ENCODE measurements at places on chromosomes 16 and 17. TPM values are rescaled to one million over a fixed set of nuclear protein-coding genes. Genes with fewer than 3 reads are reported as not detected.

DNA sequence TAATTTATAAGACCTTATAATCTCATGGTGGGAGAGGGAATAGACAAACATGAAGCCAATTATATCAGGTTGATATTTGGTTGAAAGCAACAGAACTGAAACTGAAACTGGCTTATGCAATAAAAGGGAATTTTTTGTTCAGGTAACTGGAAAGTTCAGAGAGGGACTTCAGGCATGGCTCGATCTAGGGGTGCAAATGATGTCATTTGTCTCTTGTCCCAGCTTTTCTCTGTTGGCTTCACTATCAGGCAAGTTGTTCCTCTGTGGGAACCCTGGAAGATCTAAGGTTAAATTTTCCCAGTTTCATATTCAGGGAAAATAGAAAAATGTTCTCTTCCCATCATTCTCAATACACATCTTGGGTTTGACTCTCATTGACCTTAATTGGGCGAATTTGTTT, 59.8 kb downstream of the OTOA start:
- DNase-seq: no peak
- H3K4me3 ChIP-seq: no peak overlapping the region
- H3K27me3 ChIP-seq: no peaks in the 10 kb centered on the region
- no peak overlapping the region for H3K27ac ChIP-seq

KCNJ16 gene
- not detected for total RNA-seq

- H3K36me3 ChIP-seq: no peaks in the 10 kb centered on the region
- no peak for DNase-seq
- H3K27ac ChIP-seq: no peak overlapping the region
- no peaks in the 10 kb centered on the region for H3K27me3 ChIP-seq
- H3K4me1 ChIP-seq: no peaks in the 10 kb centered on the region
Observed at GRCh38 chr16:19936441-19936840, 51.8 kb upstream of the GPRC5B start.

DNA sequence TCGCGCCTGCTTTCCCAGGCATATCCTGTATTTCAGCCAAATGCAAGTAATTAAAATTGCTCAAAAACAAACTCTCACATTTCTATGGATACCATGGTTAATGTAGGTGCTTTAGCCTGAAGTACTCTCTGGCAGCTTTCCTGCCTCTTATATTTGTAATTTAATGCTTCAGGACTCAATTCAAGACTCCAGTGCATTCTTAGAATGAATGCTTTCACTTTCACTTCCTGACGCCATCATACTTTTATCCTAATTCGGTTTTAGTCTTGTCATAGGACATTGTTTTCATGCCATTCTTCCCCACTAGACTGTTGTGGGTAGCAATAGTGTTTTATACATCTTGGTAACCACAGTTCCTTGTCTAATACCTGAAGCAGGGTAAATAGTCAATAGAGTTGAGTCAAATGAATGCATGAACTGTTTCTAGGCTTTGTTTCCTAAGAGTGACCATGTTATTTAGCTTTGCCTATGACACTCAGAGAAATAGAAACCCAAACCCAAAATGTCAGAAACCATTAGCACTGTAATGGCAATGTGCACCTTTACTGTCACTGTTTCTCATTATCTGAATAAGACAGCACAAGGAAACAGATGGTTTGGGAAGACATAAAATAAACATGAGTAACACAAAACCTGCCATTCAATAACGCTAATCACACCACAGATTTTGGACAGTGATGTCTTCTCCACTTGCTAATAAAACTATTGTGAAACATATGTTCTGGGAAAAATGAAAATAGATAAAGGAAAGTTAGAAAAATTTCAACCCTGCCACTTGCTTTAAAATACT, 705.5 kb downstream of the CDH11 start:
- H3K36me3 ChIP-seq: no peaks in the 10 kb centered on the region
- DNase-seq: no peak
- H3K27me3 ChIP-seq: no peaks in the 10 kb centered on the region
- H3K4me3 ChIP-seq: no peak overlapping the region
- no peaks in the 10 kb centered on the region for H3K4me1 ChIP-seq

- no peak overlapping the region for H3K4me3 ChIP-seq
- DNase-seq: no peak
- H3K27ac ChIP-seq: no peak overlapping the region
- peaks cover 6% of the 10 kb centered on the region for H3K4me1 ChIP-seq
- no peaks in the 10 kb centered on the region for H3K27me3 ChIP-seq
Observed at GRCh38 chr16:76360404-76360803, 83.2 kb downstream of the CNTNAP4 start.

- H3K27ac ChIP-seq: no peak overlapping the region
- H3K27me3 ChIP-seq: no peaks in the 10 kb centered on the region
- H3K36me3 ChIP-seq: no peaks in the 10 kb centered on the region
- DNase-seq: peak; percentile 65
- no peaks in the 10 kb centered on the region for H3K4me1 ChIP-seq
- no peak overlapping the region for H3K4me3 ChIP-seq
Observed at GRCh38 chr16:87053016-87053982, 263.9 kb downstream of the C16orf95 start.

GRCh38 chr17:7794075-7794663, 39.8 kb upstream of the KDM6B start:
- H3K36me3 ChIP-seq: no peaks in the 10 kb centered on the region
- no peak overlapping the region for H3K4me3 ChIP-seq
- DNase-seq: no peak
- no peaks in the 10 kb centered on the region for H3K27me3 ChIP-seq
- peaks cover 6% of the 10 kb centered on the region for H3K4me1 ChIP-seq

- no peak overlapping the region for H3K27ac ChIP-seq
- H3K36me3 ChIP-seq: no peaks in the 10 kb centered on the region
- no peak overlapping the region for H3K4me3 ChIP-seq
Observed at GRCh38 chr16:84048270-84048669, 5.7 kb upstream of the SLC38A8 start.

PLEKHH3 gene
- 22.8 TPM for total RNA-seq

RHBDF1 gene
- total RNA-seq: 11.0 TPM

DNA sequence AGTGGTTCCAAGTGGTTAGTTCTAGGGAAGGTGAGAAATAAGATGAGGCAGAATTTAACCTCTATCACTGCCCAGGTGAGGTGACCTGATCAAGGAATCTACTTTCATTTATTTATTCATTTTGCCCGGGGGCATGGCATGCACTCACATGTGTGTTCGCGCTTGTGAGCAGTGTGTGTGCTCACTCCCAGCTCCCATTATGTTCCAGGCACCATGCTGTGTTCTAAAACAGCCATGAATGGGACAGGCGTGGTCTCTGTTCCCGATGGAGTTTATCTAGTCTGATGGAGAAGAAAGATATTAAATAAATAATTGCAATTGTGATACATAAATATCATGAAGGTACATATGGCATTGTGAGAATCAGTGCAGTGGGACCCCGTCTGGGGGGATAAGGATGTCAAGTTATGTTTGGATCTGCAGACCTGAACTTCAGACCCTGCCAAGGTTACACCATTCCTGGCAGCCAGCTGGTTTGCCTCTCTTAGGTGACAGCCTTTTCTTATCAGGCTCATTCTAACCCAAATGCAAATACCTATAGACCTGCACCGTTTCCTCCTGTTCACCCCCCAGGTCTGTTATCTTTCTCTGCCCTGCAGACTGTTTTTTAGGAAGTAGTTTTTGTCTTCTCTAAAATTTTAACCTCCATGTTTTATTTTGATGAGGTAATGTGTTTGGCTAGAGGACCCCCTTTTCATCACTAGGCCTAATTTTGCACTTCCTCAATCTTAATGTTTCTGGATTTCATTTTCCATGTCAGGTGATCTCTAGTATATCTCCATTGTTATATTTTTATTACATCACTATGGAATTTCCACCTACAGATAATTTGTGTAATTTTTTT, 11.8 kb downstream of the CYB5B start:
- H3K27ac ChIP-seq: no peak overlapping the region
- no peak overlapping the region for H3K4me3 ChIP-seq
- H3K36me3 ChIP-seq: no peaks in the 10 kb centered on the region
- H3K27me3 ChIP-seq: no peaks in the 10 kb centered on the region
- H3K4me1 ChIP-seq: no peaks in the 10 kb centered on the region
- DNase-seq: no peak

GRCh38 chr16:26569793-26570192, 496.9 kb upstream of the C16orf82 start:
- peak; percentile 64 for DNase-seq
- no peak overlapping the region for H3K27ac ChIP-seq
- no peaks in the 10 kb centered on the region for H3K36me3 ChIP-seq

KRT16 gene
- total RNA-seq: not detected

- no peak overlapping the region for H3K4me3 ChIP-seq
- no peaks in the 10 kb centered on the region for H3K36me3 ChIP-seq
- H3K4me1 ChIP-seq: peaks cover 16% of the 10 kb centered on the region
- DNase-seq: no peak
- H3K27ac ChIP-seq: no peak overlapping the region
Observed at GRCh38 chr16:73717266-73717974, 579.2 kb upstream of the PSMD7 start.

GRCh38 chr17:43445009-43445589, 38.7 kb upstream of the DHX8 start:
- no peak for DNase-seq
- no peak overlapping the region for H3K27ac ChIP-seq
- no peaks in the 10 kb centered on the region for H3K27me3 ChIP-seq
- H3K4me1 ChIP-seq: no peaks in the 10 kb centered on the region
- H3K36me3 ChIP-seq: no peaks in the 10 kb centered on the region

ATAD5 gene
- total RNA-seq: 27.3 TPM

DNA sequence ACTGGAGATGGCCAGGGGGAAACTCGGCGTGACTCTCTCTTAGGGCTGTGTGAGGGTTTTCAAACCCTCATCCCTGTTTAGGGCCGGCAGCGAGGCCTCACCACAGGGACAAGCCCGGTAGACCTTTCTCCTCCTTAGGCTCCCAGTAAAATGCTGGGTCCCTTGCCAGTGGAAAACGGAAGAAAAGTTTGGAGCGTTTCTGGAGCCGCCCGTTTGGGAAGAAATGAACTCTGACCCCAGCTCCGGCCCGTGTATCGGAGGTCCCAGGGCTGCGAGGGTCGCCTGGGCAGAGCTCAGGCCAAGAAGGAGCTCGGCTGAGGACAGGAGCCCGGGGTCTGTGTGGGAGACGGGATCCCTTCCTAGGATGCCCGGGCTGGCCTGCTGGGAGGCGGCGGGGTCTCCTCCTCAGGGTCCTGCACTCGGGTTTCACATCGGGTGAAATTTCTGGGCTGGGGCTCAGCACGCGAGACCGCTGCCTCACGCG, 23.2 kb downstream of the ZNF213 start:
- H3K27me3 ChIP-seq: peaks cover 56% of the 10 kb centered on the region
- peak; percentile 62 for DNase-seq
- H3K4me3 ChIP-seq: peak overlapping the region; percentile 95
- H3K4me1 ChIP-seq: no peaks in the 10 kb centered on the region
- H3K27ac ChIP-seq: no peak overlapping the region

PTX4 gene
- not detected for total RNA-seq

- no peak for DNase-seq
- no peak overlapping the region for H3K4me3 ChIP-seq
- H3K36me3 ChIP-seq: no peaks in the 10 kb centered on the region
- H3K4me1 ChIP-seq: peaks cover 6% of the 10 kb centered on the region
- no peaks in the 10 kb centered on the region for H3K27me3 ChIP-seq
- no peak overlapping the region for H3K27ac ChIP-seq
Observed at GRCh38 chr17:1552932-1553331, 9.7 kb downstream of the PITPNA start.

CARD14 gene
- 0.60 TPM for total RNA-seq

GRCh38 chr16:15835136-15835878, 21.5 kb downstream of the MYH11 start:
- H3K4me3 ChIP-seq: no peak overlapping the region
- no peak for DNase-seq

- no peaks in the 10 kb centered on the region for H3K36me3 ChIP-seq
- H3K4me1 ChIP-seq: peaks cover 10% of the 10 kb centered on the region
- H3K4me3 ChIP-seq: no peak overlapping the region
Observed at GRCh38 chr17:11372692-11373091, 131.7 kb downstream of the SHISA6 start.

DNA sequence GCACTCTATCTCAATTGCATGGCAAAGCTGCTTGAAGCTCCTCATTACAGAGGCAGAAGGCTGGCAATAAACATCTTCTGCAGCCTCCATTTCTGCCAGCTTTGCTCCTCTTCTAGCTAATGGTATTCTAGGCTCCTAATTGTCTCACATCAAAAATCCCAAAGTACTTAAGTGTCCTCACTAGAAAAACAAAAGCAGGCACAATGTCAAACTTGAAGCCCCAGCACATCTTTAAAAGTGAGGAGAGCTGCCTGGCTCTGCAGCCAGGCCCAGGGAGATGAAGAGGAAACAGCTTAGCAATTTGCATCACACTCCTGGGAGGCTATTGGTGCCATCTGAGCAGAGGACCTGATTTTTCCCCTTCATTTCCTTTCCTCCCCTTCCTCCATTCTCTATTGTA, 197.1 kb downstream of the KCNJ2 start:
- no peaks in the 10 kb centered on the region for H3K27me3 ChIP-seq
- peaks cover 7% of the 10 kb centered on the region for H3K4me1 ChIP-seq
- peak overlapping the region; percentile 34 for H3K27ac ChIP-seq
- no peak overlapping the region for H3K4me3 ChIP-seq
- H3K36me3 ChIP-seq: no peaks in the 10 kb centered on the region

GRCh38 chr16:21166561-21166961, 8.1 kb downstream of the LDAF1 start:
- no peaks in the 10 kb centered on the region for H3K36me3 ChIP-seq
- peak; percentile 27 for DNase-seq
- no peak overlapping the region for H3K4me3 ChIP-seq
- H3K27ac ChIP-seq: no peak overlapping the region

GRCh38 chr17:27569257-27569722, 61.7 kb upstream of the LGALS9 start:
- DNase-seq: peak; percentile 66
- no peaks in the 10 kb centered on the region for H3K27me3 ChIP-seq
- H3K27ac ChIP-seq: no peak overlapping the region
- no peak overlapping the region for H3K4me3 ChIP-seq

PGAP3 gene
- 26.1 TPM for total RNA-seq

GRCh38 chr17:51764387-51764971, 394.0 kb downstream of the CA10 start:
- no peaks in the 10 kb centered on the region for H3K36me3 ChIP-seq
- no peak overlapping the region for H3K27ac ChIP-seq
- DNase-seq: peak; percentile 84
- H3K4me1 ChIP-seq: no peaks in the 10 kb centered on the region

DYNC1LI2 gene
- total RNA-seq: 104 TPM

OR3A3 gene
- total RNA-seq: not detected

- peaks cover 12% of the 10 kb centered on the region for H3K4me1 ChIP-seq
- H3K36me3 ChIP-seq: no peaks in the 10 kb centered on the region
- no peak overlapping the region for H3K27ac ChIP-seq
- H3K4me3 ChIP-seq: no peak overlapping the region
Observed at GRCh38 chr16:13791095-13791494, 128.9 kb upstream of the ERCC4 start.

DNA sequence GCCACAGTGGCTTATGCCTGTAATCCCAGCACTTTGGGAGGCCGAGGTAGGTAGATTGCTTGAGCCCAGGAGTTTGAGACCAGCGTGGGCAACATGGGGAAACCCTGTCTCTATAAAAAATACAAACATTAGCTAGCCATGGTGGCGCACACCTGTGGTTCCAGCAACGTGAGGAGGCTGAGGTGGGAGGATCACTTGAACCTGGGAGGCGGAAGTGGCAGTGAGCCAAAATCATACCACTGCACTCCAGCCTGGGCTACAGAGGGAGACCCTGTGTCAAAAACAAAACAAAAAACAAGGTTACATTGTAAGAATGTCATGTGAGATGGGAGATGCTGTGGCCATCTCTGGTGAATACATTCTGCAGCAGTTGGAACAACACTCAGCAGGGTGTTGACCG, 13.5 kb downstream of the DUSP14 start:
- H3K4me1 ChIP-seq: peaks cover 4% of the 10 kb centered on the region
- H3K4me3 ChIP-seq: no peak overlapping the region
- no peaks in the 10 kb centered on the region for H3K27me3 ChIP-seq
- H3K27ac ChIP-seq: no peak overlapping the region
- no peak for DNase-seq

- H3K4me3 ChIP-seq: no peak overlapping the region
- no peak overlapping the region for H3K27ac ChIP-seq
Observed at GRCh38 chr16:54431997-54432896, 145.7 kb upstream of the IRX3 start.
